ENCODE measurements at places on chromosomes 11 and 22. TPM values are rescaled to one million over a fixed set of nuclear protein-coding genes. Genes with fewer than 3 reads are reported as not detected.

Gene MYO7A
- not detected for total RNA-seq

Gene OR52N4
- not detected for total RNA-seq

Gene POU2AF3
- 0.77 TPM for total RNA-seq

Gene TCF20
- total RNA-seq, result 77.8 TPM

Gene C11orf24
- total RNA-seq, result 52.3 TPM

Gene APLNR
- 0.66 TPM for total RNA-seq

Gene AIP
- 66.0 TPM for total RNA-seq

Gene OR4A16
- total RNA-seq, result 3.0 TPM

Gene GALNT18
- total RNA-seq, result 0.44 TPM

Gene ACR
- total RNA-seq, result not detected

Gene SLN
- total RNA-seq, result 1.1 TPM

Gene MAJIN
- total RNA-seq, result not detected

Measured in A673 (cell line).